ENCODE measurements at places on chromosomes 6 and 20. TPM values are rescaled to one million over a fixed set of nuclear protein-coding genes. Genes with fewer than 3 reads are reported as not detected.

GRCh38 chr6:132695773-132696172, 18.1 kb downstream of the VNN1 start:
- no peak for DNase-seq

- no peak for DNase-seq
Observed at GRCh38 chr6:129750360-129750759, 40.4 kb upstream of the ARHGAP18 start.

GRCh38 chr6:160956300-160957035, 35.1 kb upstream of the MAP3K4 start:
- no peak for DNase-seq

- DNase-seq, result no peak
Observed at GRCh38 chr20:59690976-59691375, 86.6 kb downstream of the PHACTR3 start.

GRCh38 chr20:59629141-59630045, 25.1 kb downstream of the PHACTR3 start:
- DNase-seq, result no peak

AVP gene
- not detected for total RNA-seq

PDYN gene
- total RNA-seq, result not detected

CNKSR3 gene
- 0.45 TPM for total RNA-seq
